ENCODE measurements at places on chromosomes 2 and 18. TPM values are rescaled to one million over a fixed set of nuclear protein-coding genes. Genes with fewer than 3 reads are reported as not detected.

Gene TMEM178A
- not detected for total RNA-seq

Gene CRACDL
- 6.5 TPM for total RNA-seq

Gene RAX
- not detected for total RNA-seq

Gene C2orf78
- total RNA-seq = not detected

Gene ALPI
- total RNA-seq = not detected

Gene RAMP1
- total RNA-seq = 2.6 TPM

Gene THAP4
- 49.0 TPM for total RNA-seq

Gene EHD3
- 22.6 TPM for total RNA-seq

Gene AQP12B
- total RNA-seq = not detected

Gene PSD4
- total RNA-seq = 52.6 TPM

Gene SULT1C4
- 0.31 TPM for total RNA-seq

Gene MBP
- total RNA-seq = 27.8 TPM

Gene TGFBRAP1
- total RNA-seq = 24.6 TPM

Gene DSG2
- total RNA-seq = 18.8 TPM

Gene RND3
- 96.4 TPM for total RNA-seq

Gene KIAA2012
- total RNA-seq = not detected

Gene DLGAP1
- total RNA-seq = 0.95 TPM

Gene TRIM43
- not detected for total RNA-seq

Gene C2orf66
- not detected for total RNA-seq

Gene FKBP1B
- total RNA-seq = 7.0 TPM

GRCh38 chr2:5978131-5978751 lies 286.1 kb downstream of the SOX11 start:
- H3K4me1 ChIP-seq = no peaks in the 10 kb centered on the region
- no peak overlapping the region for H3K4me3 ChIP-seq
- DNase-seq = no peak
- H3K27ac ChIP-seq = no peak overlapping the region

DNA sequence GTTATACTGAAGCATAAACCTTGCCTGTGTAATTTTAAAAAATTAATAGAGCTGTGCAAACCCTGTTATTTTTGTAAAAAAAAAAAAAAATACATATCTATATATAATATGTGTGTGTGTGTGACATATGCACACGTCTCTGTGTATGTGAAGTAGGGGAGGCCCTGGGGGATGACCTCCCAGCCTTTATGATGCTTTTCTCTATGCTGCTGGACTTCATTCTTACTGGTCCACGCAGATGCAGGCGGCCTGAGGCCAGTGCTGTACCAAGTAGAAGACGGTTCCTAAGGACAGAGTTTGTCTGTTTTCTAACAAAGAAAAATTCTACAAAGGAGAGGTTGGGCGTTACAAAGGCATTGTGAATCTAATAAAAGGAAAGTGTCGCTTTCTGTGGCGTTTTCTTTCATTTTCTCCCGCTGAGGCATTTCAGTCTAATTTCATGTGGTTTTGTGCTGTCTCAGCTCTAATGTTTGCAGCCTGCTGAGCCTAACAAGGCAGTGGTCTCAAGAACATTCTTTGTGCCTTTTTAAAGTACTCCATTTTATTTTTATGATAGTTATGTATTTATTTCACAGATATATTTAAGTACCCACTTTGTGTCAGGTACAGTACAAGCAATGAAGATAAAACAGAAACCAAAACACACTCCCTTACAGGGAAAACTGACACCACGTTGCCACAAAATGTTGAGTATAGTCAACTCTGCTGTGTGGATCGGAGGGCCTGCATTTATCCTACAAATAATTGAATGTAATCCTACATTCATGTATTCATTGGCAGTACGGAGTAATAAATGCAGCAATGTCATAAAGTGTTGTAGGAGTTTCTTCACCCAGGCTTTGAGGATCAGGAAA lies 118.0 kb downstream of the RAB3GAP1 start:
- H3K4me3 ChIP-seq = no peak overlapping the region
- H3K4me1 ChIP-seq = no peaks in the 10 kb centered on the region
- no peak overlapping the region for H3K27ac ChIP-seq
- no peaks in the 10 kb centered on the region for H3K27me3 ChIP-seq

DNA sequence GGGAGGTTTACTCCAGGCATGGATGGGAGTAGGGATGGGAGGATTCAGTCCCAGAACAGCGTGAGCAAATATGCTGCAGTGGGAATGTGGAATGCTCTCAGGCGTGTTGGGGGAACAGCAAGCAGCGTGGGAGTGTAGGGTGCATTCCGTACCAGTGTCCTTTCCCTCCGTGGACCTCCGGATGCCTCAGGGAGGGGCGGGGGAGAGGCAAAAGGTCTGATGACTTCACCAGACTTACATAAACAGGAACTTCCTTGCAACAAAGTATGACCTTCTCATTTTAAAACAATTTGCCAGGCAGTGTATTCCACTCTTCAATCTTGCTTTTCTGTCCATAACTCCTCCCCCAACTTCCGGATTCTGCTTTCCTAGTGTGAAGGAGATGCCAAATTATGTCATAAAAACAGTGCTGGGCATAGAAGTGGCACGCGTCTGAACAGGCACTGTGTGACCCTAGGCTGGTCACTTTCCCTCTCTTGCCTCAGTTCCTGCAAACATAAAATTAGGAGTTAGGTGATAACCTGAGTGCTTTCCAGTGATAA lies 36.9 kb downstream of the RPL37A start:
- peaks cover 43% of the 10 kb centered on the region for H3K4me1 ChIP-seq
- no peaks in the 10 kb centered on the region for H3K36me3 ChIP-seq
- no peak for DNase-seq
- no peaks in the 10 kb centered on the region for H3K27me3 ChIP-seq
- H3K27ac ChIP-seq = peak overlapping the region; percentile 85

DNA sequence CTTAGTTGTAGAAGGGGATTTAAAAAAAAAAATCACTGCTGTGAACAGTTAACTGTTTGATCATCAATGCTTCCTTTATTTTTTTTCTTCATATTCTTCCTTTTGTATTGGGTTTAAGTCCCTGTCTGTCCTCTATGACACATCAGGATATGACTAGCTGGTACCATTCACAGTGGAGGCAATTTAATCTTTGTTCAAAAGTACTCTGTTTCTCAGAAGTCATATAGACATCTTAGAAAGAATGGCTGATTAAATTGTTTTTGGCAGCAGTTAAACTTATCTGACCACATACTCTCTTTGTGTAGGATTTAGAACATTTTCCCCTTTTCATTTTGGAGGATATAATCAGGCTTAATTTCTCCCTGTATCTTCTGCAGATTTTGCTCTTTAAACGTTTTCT lies 807.8 kb upstream of the CDH2 start:
- DNase-seq = no peak
- no peaks in the 10 kb centered on the region for H3K27me3 ChIP-seq
- H3K36me3 ChIP-seq = no peaks in the 10 kb centered on the region

GRCh38 chr2:31429759-31430438 lies 15.4 kb upstream of the XDH start:
- no peaks in the 10 kb centered on the region for H3K27me3 ChIP-seq
- DNase-seq = no peak
- H3K4me1 ChIP-seq = peaks cover 12% of the 10 kb centered on the region
- H3K36me3 ChIP-seq = no peaks in the 10 kb centered on the region
- H3K4me3 ChIP-seq = no peak overlapping the region

DNA sequence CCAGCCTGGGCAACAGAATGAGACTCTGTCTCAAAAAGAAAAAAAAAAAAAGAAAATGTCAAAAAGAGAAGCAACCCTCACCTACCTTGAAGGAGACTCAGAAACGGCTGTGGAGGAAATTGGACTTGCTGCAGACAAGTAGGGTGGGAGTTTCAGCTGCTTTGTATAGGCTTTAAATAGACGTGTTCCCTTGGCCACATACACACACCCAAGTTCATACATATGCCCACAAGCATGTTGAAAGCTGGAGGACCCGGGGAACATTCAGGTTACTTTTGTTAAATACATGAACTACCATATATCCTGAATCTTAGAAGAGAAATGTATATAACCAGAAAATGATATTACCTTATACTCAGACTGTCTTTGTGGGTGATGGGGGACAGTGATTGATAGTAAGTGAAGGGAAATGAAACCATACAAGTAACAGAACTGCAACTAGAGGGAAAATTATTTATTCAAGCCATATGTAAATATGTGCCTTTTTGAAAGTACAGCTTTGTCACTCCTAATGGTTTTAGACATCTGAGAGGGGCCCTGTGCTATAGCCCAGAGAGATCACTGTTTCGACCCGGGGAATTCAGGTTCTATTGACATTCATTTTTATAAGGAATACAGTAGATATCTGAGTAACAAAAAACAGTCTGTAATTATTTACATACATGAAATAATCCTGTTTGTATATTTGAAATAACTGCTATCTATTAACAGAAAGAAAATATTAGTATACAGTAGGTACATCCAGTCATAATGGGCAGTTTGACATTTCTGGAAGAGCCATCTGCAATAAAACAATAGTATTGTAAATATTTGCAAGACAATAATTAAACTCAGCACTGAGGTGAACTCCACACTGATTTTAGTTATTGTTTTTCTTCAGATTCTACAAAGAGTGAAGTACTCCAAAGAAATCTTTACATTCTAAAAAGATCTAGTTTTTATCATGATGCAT lies 48.0 kb upstream of the TGIF1 start:
- no peak for DNase-seq
- no peaks in the 10 kb centered on the region for H3K27me3 ChIP-seq
- no peaks in the 10 kb centered on the region for H3K4me1 ChIP-seq

GRCh38 chr2:11414372-11415124 lies 51.4 kb downstream of the E2F6 start:
- no peaks in the 10 kb centered on the region for H3K27me3 ChIP-seq
- DNase-seq = no peak
- H3K4me1 ChIP-seq = no peaks in the 10 kb centered on the region
- H3K36me3 ChIP-seq = no peaks in the 10 kb centered on the region

- no peaks in the 10 kb centered on the region for H3K27me3 ChIP-seq
- peaks cover 5% of the 10 kb centered on the region for H3K4me1 ChIP-seq
- H3K36me3 ChIP-seq = no peaks in the 10 kb centered on the region
- H3K27ac ChIP-seq = no peak overlapping the region
- no peak overlapping the region for H3K4me3 ChIP-seq
These were observed 179.8 kb downstream of the LTBP1 start for GRCh38 chr2:33126552-33126951.

- H3K36me3 ChIP-seq = no peaks in the 10 kb centered on the region
- no peak for DNase-seq
- H3K27ac ChIP-seq = no peak overlapping the region
- no peaks in the 10 kb centered on the region for H3K27me3 ChIP-seq
These were observed 68.7 kb downstream of the RHBDD1 start for GRCh38 chr2:226904592-226904991.

GRCh38 chr2:217705461-217705860 lies 297.3 kb downstream of the TNS1 start:
- no peaks in the 10 kb centered on the region for H3K36me3 ChIP-seq
- no peak overlapping the region for H3K4me3 ChIP-seq
- DNase-seq = no peak
- H3K27me3 ChIP-seq = no peaks in the 10 kb centered on the region
- peaks cover 41% of the 10 kb centered on the region for H3K4me1 ChIP-seq
- H3K27ac ChIP-seq = no peak overlapping the region

- H3K27me3 ChIP-seq = no peaks in the 10 kb centered on the region
- H3K4me3 ChIP-seq = no peak overlapping the region
- DNase-seq = no peak
- H3K27ac ChIP-seq = peak overlapping the region; percentile 31
- peaks cover 4% of the 10 kb centered on the region for H3K4me1 ChIP-seq
These were observed 103.7 kb downstream of the KCNH7 start for GRCh38 chr2:162734866-162735265.

GRCh38 chr2:63831176-63831575 lies 10.5 kb upstream of the UGP2 start:
- H3K4me1 ChIP-seq = no peaks in the 10 kb centered on the region
- H3K4me3 ChIP-seq = no peak overlapping the region
- no peak overlapping the region for H3K27ac ChIP-seq
- DNase-seq = no peak

DNA sequence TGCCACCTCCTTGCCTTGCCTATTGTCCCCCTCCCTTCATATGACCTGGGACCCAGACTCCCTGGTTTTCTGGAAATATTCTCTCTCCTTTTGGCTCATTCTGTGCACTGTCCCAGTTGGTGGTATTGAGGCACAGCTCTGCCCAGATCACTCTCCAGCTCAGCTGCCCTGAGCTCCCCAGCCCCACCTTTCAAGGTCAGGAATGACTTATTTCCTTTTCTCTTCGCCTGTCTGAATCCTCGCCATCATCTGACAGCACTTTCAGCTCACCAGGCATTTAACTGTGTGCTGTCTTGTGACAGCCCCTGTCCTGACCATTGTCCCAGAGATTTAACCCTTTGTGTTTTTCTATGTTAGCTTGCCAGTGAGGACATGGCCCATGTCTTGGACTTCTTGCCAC lies 133.0 kb downstream of the MSH2 start:
- no peaks in the 10 kb centered on the region for H3K4me1 ChIP-seq
- H3K36me3 ChIP-seq = no peaks in the 10 kb centered on the region
- no peaks in the 10 kb centered on the region for H3K27me3 ChIP-seq
- no peak for DNase-seq

GRCh38 chr18:48308755-48309575 lies 100.2 kb downstream of the ZBTB7C start:
- no peak overlapping the region for H3K27ac ChIP-seq
- H3K36me3 ChIP-seq = no peaks in the 10 kb centered on the region
- peaks cover 17% of the 10 kb centered on the region for H3K4me1 ChIP-seq
- DNase-seq = no peak
- no peaks in the 10 kb centered on the region for H3K27me3 ChIP-seq

GRCh38 chr2:229675569-229675968 lies 38.8 kb downstream of the DNER start:
- no peaks in the 10 kb centered on the region for H3K36me3 ChIP-seq
- no peak overlapping the region for H3K27ac ChIP-seq
- H3K4me3 ChIP-seq = no peak overlapping the region
- H3K4me1 ChIP-seq = no peaks in the 10 kb centered on the region
- no peaks in the 10 kb centered on the region for H3K27me3 ChIP-seq

DNA sequence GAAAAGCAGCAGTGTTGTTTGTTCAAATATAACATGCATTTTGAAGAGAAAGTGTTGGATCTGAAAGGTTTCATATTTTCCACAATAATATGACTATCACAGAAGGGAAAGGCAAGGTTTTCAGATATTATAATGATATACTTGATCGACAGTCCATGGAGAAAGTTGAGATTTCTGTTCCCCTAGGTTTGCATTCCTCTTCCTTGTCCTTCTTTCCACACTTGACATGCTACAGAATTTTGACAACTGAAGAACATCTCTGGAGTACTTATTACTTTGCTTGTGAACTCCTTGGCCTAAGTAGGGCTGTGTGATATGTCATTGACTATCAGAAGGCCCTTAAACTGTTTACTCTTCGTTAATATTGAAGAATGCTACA lies 46.5 kb downstream of the TMEFF2 start:
- H3K36me3 ChIP-seq = no peaks in the 10 kb centered on the region
- no peak overlapping the region for H3K27ac ChIP-seq
- H3K4me3 ChIP-seq = no peak overlapping the region
- no peak for DNase-seq
- H3K4me1 ChIP-seq = peaks cover 22% of the 10 kb centered on the region

GRCh38 chr2:27347641-27348040 lies 8.9 kb downstream of the GTF3C2 start:
- no peak overlapping the region for H3K4me3 ChIP-seq
- no peaks in the 10 kb centered on the region for H3K27me3 ChIP-seq
- no peaks in the 10 kb centered on the region for H3K36me3 ChIP-seq

All from esophagus squamous epithelium (tissue), 5 donors.